CD4-positive, alpha-beta T cell treated with Interleukin-1 beta for 1 hour (primary cell): ENCODE measurements at places on chromosomes 5 and 9.
A peak's percentile ranks its signal among the peaks of the same experiment; 100 is the strongest.

DNA sequence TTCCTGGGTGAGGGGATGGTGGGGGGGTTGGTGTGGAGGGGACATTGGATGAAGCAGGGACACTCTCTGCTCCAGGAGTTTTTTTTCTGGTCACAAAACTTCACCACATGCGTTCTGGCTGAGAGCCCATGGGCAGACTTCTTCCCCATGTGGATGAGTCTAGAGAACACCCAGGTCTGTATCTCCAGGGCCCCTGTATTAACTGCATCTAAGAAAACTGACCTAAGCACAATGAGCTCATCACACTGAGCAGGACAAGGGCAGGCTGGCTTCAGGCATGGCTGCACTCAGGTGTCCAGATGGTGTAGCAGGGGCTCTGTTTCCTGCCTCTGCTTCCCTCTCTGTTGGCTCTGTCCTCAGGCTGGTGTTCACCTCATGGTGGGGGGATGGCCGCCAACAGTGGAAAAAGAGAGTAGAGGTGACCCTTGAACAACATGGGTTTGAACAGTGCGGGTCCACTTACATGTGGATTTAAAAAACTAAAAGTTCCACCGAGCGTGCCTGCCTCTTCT, 85.3 kb upstream of the STC2 start:
- no peak for DNase-seq

- no peak for DNase-seq
These were observed 35.5 kb upstream of the TENT2 start for GRCh38 chr5:79576606-79577289.

GRCh38 chr5:117454716-117455212, 880.1 kb upstream of the SEMA6A start:
- DNase-seq, result peak; percentile 34

- DNase-seq, result no peak
These were observed 23.4 kb downstream of the ANXA6 start for GRCh38 chr5:151134228-151134627.

GRCh38 chr5:65483546-65484346, 2.0 kb upstream of the ADAMTS6 start:
- DNase-seq, result no peak

GRCh38 chr5:130289132-130290088, 385.1 kb downstream of the CHSY3 start:
- no peak for DNase-seq

- DNase-seq, result no peak
These were observed 501.6 kb downstream of the CAAP1 start for GRCh38 chr9:26391036-26391435.

DNA sequence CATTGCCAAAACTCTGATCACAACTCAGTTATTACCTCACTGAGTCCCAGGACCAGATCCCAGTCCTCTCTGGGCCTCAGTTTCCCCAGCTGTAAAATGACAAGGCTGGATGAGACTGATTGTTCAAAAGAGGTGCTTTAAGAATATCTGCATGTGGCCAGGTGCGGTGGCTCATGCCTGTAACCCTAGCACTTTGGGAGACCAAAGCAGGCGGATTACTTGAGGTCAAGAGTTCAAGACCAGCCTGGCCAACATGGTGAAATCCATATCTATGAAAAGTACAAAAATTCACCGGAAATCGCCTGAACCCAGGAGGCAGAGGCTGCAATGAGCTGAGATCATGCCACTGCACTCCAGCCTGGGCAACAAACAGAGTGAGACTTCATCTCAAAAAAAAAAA, 8.3 kb downstream of the ATOX1 start:
- no peak for DNase-seq

- DNase-seq, result no peak
These were observed 574 bp downstream of the SLC35A4 start for GRCh38 chr5:140565024-140565779.

- DNase-seq, result no peak
These were observed 822 bp downstream of the RASEF start for GRCh38 chr9:83061990-83062650.

- DNase-seq, result peak; percentile 28
These were observed 136.3 kb downstream of the FOXD1 start for GRCh38 chr5:73312146-73312871.

- peak; percentile 84 for DNase-seq
These were observed 23.9 kb downstream of the IRF1 start for GRCh38 chr5:132466433-132467286.

GRCh38 chr5:138635708-138636107, 60.5 kb upstream of the HSPA9 start:
- DNase-seq, result no peak
